ENCODE measurements at places on chromosomes 6 and 20. TPM values are rescaled to one million over a fixed set of nuclear protein-coding genes. Genes with fewer than 3 reads are reported as not detected.

The SCRT2 gene
- not detected for total RNA-seq

DNA sequence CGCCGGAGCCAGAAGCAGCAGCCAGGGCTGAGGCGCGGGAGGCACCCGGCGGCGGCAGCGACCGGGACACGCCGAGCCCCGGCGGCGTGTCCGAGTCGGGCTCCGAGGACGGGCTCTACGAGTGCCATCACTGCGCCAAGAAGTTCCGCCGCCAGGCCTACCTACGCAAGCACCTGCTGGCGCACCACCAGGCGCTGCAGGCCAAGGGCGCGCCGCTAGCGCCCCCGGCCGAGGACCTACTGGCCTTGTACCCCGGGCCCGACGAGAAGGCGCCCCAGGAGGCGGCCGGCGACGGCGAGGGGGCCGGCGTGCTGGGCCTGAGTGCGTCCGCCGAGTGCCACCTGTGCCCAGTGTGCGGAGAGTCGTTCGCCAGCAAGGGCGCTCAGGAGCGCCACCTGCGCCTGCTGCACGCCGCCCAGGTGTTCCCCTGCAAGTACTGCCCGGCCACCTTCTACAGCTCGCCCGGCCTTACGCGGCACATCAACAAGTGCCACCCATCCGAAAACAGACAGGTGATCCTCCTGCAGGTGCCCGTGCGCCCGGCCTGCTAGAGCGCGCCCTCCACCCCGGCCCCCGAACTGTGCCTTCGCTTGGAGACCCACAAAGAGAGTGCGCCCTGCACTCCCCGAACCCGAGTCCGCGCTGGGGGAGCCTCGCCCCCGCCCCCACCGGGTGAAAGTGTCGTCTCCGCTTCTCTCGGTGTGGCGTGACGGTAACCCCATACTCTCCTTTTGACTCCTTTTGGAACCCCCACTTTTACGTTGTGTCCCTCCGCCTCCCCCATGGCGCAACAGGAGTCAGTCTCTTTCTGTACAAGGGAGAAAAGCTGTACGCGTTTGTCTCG lies 1.6 kb downstream of the INSM1 start:
- DNase-seq: no peak

- DNase-seq: no peak
Observed at GRCh38 chr20:1576641-1577040, 19.1 kb upstream of the SIRPD start.

The ZSWIM3 gene
- total RNA-seq: 3.0 TPM

GRCh38 chr6:98137391-98137790 lies 697.0 kb upstream of the POU3F2 start:
- no peak for DNase-seq

GRCh38 chr6:110944681-110945151 lies 13.8 kb upstream of the GTF3C6 start:
- DNase-seq: no peak

DNA sequence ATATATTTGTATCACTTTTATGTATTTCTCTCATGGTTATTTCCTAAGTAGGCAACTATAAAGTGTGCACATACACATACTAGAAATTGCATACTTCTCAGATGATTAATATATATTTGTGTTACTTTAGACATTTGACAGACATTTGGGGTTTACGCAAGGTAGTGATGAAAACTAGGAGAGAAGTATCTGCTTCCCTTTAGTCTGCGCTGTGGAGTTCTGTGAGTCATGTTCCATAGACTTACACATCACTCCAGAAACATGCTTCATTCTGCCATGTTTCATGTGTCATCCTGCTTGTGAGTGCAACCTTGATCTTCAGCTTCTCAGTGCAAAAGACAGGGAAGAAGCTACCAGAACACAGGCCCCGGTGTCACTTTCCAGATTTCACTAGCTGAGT lies 200.7 kb upstream of the BMP2 start:
- DNase-seq: no peak

- DNase-seq: peak; percentile 70
Observed at GRCh38 chr6:39189915-39190544, 39.2 kb downstream of the KCNK5 start.

The PI16 gene
- 11.9 TPM for total RNA-seq

The MCHR2 gene
- total RNA-seq: not detected

The C6orf118 gene
- 6.5 TPM for total RNA-seq

- DNase-seq: peak; percentile 78
Observed at GRCh38 chr20:25867776-25868649, 171.4 kb upstream of the ZNF337 start.

DNA sequence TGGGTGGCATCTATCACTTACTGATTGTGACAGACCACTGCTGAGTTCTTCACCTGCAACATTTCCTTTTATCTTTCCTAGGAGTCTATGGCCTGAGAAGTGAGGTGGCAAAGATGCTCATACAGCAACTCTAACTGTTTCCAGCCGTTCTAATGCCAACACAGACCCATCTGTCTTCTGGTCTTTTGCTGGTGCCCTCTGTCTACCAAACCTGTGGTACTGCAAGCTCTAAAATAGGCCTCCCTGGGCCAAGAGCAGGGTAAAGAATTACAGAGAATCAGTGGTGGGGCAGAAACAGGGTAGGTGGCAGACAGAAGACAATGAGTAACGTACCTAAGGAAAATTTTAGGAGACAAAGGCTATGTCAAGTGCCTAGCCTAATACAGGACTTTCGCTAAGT lies 611.0 kb upstream of the FLRT3 start:
- DNase-seq: no peak

The RCAN2 gene
- total RNA-seq: 9.0 TPM

DNA sequence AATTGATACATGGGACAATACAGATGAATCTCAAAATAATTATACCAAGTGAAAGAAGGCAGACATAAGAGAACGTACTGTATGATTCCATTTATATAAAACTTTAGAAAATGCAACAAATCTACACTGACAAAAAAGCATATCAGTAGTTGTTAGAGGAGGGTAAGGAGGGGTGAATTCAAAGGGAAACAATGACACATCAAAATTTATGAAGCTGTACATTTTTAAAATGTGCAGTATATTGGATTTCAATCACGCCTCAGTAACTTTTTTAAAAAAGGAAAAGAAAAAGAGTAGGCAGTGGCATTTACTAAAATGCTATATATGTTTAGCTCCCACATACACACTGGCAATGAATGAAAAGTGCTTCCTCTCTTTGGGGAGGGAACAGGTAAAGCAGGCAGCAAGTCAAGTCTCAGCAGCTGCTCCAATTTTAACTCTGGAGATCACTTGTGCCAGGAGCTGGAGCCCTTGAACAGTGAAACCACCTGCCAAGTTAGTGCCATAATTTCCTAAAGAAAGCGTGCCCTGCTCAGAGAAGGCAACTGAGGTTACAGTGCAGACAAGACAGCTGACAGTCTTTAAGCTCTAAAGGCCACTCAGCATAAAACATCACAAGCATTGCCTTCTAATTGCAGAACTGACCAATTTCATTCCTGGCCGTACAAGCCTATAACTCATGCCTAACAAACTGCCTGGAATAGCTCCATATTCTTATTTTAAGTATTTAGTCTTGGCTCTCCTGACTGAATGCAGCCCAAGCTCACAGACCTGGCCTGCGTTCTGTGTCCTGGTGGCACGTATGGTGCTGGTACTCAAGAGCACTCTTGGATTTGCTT lies 10.9 kb downstream of the FKBP1A start:
- no peak for DNase-seq

GRCh38 chr6:132725947-132726607 lies 12.2 kb upstream of the VNN1 start:
- DNase-seq: no peak

DNA sequence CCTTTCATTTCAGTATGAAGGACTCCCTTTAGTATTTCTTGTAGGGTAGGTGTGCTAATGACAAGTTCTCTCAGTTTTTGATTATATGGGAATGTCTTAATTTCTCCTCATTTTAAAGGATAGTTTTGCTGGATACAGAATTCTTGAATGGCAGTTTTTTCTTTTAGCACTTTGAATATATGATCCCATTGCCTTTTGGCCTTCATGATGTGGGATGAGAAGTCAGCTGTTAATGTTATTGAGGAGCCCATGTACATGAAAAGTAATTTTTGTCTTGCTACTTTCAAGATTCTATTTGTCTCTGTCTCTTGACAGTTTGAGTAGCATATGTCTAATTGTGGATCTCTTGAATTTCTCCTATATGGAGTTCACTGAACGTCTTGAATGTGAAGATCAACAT lies 30.9 kb downstream of the RSPH3 start:
- no peak for DNase-seq

DNA sequence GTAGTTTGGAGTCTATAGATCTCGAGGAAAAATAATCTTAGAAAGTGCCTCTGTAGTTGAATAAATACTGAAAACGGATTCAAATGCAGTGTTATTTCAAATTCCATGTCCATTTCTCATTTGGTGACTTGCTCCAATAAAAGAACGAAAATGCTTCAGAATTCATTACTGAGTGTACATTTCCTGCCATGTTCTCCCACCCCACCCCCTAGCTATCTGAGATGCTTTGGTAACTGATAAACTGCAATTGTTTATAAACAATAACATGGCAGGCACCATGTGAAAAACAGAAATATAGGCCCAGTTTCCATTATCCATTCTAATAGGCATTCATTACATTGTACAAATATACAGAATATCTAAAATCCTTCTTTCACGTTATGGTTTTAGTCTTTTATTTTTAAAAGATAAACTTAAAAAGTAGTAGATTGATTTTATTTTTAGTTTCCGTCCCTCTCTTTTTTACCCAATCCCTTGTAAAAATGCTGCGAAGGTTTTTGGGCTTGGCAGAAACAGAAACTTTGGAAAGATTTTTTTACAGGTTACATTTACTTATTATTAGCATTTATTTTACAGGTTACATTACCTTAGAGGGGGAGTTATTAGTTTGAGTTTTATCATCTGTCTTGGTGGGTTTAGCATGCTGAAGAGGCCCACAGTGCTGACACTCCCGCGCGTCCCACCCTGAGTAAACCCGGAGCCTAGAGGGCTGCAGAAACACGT lies 1.5 kb downstream of the FAM162B start:
- DNase-seq: no peak

DNA sequence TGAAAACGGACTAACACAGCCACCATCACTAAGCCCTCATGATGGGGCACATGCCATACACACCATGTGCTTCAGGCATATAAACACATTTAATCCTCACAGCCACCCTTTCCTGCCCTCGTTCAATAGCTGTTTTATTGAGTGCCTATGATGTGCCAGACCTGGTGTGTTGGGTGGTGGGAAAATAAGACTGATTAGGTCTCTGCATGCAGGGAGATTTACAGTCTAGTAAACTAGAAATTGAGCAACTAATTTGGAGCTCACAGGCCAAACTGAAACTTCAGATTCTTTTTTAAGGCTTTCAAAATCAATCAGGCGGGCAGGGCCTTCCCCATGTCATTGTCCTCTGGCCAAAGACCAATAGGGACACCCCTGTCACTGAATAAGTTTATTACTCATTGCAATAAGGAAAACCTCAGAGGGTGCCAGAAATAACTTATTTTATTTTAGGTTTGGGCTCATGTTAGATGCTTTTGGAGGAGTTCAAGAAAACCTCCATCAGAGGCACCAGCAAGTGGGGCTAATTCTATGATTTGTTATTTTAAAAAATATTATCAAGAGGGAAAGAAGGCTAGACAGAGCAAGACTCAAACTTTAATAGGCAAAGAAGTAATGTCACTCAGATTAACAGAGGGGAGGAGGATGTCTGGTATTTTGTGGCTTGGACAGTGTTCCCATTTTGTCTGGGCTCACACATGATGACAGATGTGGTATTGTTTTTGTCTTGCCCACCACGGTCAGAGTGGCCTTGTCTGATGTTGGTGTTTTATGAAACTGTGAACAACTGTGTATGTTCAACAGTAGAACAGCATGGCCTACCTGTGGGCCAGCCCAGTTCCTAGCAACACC lies 12.0 kb downstream of the ZFP64 start:
- DNase-seq: no peak

DNA sequence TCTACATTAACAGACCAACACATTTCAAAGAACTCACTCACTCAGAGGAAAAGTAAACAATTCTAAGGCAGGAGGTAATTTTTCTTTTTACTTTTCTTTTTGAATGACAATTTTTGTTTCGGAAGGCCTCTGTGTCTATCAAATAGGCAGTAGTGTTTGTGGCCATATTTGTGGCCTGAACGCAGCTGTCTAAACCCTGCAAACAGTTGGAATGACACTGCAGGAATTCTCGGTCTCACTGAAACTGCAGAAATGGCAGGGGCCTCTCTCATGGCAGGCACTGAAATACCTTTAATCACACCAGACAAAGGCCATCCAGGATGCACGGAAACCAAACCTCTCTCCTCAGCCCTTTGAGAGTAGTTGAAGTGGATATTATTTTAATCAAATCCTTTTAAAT lies 30.4 kb downstream of the FYN start:
- DNase-seq: no peak

The GLP1R gene
- total RNA-seq: 0.35 TPM

GRCh38 chr6:105592329-105592728 lies 189.4 kb upstream of the PREP start:
- no peak for DNase-seq

- DNase-seq: no peak
Observed at GRCh38 chr6:147837540-147837939, 329.1 kb downstream of the SAMD5 start.

The TMX4 gene
- 35.7 TPM for total RNA-seq

GRCh38 chr20:23358923-23359593 lies 2.9 kb upstream of the GZF1 start:
- no peak for DNase-seq

DNA sequence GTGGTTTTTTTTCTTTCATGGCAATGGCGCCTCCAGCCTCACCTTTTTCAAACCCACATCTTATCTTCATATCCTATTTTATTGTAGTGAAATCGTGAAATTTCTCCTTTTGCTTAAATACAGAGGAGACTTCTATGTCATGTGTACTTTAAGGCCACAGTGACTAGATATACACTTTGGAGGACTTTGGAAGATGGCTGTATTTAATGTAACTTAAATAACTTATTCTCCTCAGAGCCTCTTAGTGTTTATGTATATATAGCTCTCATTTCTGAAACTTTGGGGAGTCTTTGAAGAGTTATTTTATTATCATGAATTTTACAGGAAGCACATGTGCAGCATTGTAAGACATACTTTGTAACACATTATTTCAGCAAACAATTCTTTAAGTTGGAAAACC lies 968 bp downstream of the LAMA2 start:
- DNase-seq: no peak

The SALL4 gene
- 0.09 TPM for total RNA-seq

DNA sequence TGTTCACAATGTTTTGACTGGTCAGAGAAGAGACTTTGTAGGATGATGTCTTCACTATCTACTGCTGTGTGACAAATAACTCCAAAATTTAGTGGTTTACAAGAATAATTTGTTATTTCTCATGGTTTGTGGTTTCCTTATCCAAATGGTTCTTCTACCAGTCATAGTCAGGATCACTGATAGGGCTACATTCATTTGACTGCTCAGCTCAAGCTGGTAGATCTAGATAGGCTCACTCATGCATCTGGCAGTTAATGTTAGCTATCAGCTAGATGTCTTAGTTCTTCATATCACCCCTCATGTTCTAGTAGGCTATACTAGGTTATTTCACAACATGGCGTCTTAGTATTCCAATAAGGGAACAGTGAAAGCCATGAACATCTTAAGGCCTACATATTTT lies 131.0 kb downstream of the ID4 start:
- no peak for DNase-seq

- no peak for DNase-seq
Observed at GRCh38 chr20:1330075-1330830, 1.3 kb upstream of the SDCBP2 start.

GRCh38 chr20:41392871-41393704 lies 26.5 kb upstream of the EMILIN3 start:
- DNase-seq: peak; percentile 34
